HTR-8/SVneo (cell line): ENCODE measurements at places on chromosomes 1 and 21.
A peak's percentile ranks its signal among the peaks of the same experiment; 100 is the strongest.

GRCh38 chr21:37368541-37369279 is 2.1 kb downstream of the DYRK1A start:
- DNase-seq: no peak

- DNase-seq: no peak
Measured at GRCh38 chr1:37948166-37948565, 1.3 kb upstream of the INPP5B start.

GRCh38 chr1:215523128-215523861 is 43.8 kb upstream of the KCTD3 start:
- no peak for DNase-seq

- DNase-seq: no peak
Measured at GRCh38 chr1:47031585-47031984, 8.1 kb downstream of the CYP4X1 start.

DNA sequence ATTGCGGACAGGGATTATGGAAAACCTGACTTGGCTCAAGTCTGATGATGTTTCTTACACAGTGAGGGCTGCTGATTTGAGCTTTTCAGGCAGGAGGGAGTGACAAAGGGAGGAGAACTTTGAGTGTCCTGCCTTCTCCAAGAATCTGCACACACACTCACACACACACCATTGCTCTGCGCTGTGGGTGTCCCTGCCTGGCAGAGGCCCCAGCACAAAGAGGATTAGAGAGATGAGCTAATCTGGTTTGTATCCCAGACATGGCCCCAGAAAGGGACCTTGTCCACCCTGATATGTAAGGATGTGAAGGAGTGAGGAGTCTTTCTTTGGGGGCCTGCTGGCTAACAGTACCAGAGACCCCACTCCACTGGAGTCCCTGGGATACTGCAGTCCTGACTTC is 5.9 kb upstream of the WNT2B start:
- no peak for DNase-seq

GRCh38 chr1:183318433-183318832 is 99.7 kb downstream of the NMNAT2 start:
- peak; percentile 82 for DNase-seq

- no peak for DNase-seq
Measured at GRCh38 chr1:36320767-36321118, 2.7 kb downstream of the EVA1B start.

GRCh38 chr1:48470950-48471690 is 884 bp downstream of the SPATA6 start:
- no peak for DNase-seq

DNA sequence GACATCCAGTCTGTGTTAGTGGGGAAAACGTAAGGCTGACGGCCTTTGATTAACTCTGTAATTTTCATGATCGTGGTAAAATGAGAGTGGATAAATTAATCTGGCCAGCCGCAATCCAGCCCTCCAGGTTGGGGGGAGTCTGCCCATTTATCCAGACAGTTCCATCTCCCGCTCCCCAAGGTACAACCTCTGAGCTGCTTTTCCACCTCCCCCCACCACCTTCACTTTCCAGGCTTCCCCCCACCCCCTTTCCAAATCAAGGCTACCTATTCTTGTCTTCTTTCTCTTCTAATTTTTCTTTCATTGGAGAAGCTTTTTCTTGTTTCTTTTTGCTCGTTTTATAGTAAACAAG is 6.0 kb downstream of the MIER1 start:
- DNase-seq: no peak

DNA sequence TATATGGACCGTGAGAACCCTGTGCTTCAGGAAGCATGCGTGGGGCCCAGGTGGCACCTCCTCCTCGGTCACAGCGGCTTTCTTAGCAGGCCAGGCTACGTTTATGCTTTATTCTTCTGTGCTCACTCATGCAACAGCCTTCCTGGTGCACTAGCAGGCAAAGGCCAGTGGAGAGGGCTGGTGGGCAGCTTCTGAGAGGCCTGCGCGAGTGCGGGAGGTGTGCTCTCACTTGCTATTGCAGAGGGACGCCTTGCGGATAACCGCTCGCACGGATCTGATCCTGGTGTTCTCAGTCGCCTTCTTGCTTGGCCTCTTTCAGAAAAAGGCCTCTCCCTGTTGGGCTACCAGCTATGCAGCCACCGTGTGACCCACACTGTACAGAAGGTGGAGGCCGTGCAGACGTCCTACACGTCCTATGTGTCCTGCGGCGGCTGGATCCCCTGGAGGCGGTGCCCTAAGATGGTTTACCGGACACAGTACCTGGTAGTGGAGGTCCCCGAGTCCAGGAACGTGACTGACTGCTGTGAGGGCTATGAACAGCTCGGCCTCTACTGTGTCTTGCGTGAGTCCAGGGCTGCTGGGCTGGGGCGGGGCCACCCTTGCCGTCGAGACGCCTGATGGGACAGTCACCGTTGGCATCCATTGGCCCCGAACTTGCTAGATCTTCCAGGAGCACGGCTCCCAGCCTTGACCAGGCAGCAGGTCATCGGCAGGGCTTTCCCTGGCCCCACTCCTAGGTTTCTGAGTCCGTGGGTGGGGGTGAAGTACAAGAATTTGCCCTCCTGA is 4.8 kb downstream of the UMODL1 start:
- DNase-seq: no peak

GRCh38 chr1:54188291-54188690 is 11.5 kb downstream of the CYB5RL start:
- no peak for DNase-seq

DNA sequence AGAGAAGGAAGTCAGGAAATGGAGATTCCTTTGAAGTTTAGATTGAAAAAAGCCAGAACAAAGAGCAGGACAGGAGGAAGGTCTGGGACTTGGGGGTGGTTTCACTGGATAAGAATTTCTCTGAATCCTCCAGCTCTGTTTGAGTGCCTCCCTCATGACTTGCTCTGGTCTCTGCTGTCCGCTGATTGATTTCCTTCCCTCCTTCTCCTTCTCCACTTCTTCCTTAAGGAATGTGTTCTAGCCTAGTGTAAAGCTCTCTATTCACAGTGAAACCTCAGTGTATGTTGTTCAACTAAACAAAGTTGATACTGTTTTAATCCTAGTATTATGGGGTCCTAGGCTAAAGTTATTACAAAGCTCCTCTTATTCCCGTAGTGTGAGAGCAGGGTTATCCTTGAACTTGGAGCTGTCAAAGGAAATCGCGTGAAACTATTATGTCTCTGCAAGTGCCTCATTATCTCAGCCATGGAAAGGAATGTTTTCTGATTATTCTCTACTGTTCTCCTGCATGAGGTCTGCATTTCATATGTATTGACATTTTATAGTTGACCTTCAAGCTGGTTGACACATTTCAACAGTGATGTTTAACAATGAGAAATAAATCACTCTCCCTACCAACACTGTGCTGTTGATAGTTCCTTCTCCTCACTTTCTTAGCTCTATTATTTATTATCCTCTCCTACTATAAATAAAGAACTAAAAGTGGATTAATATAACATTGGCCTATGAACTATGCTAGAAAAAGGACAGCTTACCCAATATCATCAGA is 82.7 kb upstream of the KCTD3 start:
- no peak for DNase-seq

- no peak for DNase-seq
Measured at GRCh38 chr1:179968994-179969919, 14.6 kb downstream of the CEP350 start.

GRCh38 chr21:40681164-40681859 is 165.6 kb downstream of the DSCAM start:
- DNase-seq: no peak

- no peak for DNase-seq
Measured at GRCh38 chr1:89877756-89878155, 56.9 kb downstream of the LRRC8D start.

GRCh38 chr1:234958066-234958705 is 170.5 kb downstream of the TOMM20 start:
- no peak for DNase-seq

- no peak for DNase-seq
Measured at GRCh38 chr1:54246116-54246721, 46.3 kb downstream of the MRPL37 start.

- no peak for DNase-seq
Measured at GRCh38 chr1:200179126-200179780, 151.7 kb downstream of the NR5A2 start.

DNA sequence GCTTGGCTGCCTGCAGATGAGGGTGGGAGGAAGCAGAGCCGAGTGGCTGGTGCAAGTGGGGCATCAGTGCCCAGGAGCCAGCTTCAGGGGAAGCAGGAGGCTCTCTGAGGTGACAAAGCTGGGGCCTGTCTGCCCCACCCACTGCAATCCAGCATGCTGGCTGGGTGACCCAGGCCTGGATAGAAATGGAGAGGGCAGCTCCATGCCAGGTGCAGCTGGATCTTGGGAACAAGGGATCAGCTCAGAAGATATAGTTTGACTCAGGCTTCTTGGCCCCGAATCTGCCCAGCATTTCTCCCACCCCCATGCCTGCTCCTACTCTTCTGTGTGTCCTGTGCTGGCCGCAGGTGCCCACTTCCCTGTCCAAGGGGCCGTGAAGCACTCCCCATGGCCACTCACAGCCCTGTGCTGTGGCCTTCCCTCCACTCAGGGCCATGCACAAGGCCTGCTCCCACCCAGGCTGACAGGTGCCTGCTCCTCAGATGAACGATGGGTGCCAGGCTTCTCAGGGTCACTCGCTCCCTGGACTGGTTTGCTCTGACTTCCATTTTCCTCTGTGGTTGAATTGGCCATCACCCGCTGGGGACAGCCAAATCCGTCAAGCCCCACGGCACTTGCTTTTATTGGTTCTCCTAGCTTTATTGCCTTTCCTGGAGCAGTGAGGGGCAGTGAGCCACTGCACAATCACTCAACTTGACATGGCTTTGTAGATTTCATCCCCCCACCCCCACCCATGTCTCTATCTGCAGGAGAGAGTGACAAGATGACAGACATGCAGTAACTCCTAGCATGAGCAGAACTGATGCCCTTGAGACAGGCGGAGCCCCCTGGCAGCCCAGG is 174.8 kb upstream of the VAMP3 start:
- no peak for DNase-seq

DNA sequence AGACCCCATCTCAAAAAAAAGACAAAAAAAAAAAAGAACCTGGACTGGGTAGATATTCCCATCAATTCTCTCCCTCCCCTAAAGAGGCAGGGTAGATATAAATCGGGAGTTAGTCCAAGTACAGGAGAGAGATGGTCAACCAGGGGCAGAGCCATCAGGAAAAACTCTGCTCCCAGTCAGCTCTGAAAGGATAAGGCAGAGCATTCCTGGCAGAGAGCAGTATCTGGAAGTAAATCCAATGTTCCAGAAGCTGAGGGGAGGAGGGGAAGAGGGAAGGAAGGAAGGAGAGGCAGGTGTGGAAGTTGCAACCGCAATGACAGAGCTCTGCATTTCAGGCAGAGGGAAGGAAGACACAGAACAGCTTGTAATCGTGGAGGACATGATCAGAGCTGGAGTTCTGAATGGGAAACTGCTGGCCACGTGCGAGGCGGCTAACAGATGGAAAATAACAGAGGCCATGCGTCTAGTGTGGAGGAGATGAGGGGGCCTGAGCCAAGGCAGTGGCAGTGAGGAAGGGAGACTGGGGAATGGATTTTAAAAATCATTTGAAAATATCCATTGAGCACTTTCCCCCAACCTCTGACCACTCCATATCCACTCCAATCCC is 15.3 kb upstream of the VWA5B1 start:
- no peak for DNase-seq

DNA sequence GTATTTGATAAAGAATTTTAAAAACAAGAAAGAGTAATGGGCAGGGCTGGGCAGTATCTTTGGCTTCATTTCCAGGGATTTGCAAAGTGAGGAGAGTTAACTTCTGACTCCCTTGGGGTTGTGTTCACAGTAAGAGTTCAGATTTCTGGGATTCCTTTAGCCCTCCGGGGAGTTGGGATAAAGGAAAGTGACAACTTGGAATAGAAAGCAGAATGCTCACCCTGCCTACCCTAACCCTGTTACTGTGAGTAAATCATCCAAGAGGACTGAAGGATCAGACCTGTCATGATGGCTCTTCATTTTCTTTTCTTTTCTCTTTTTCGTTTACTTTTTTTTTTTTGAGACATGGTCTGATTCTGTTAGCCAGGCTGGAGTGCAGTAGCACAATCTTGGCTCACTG is 76.1 kb downstream of the CACHD1 start:
- DNase-seq: no peak

DNA sequence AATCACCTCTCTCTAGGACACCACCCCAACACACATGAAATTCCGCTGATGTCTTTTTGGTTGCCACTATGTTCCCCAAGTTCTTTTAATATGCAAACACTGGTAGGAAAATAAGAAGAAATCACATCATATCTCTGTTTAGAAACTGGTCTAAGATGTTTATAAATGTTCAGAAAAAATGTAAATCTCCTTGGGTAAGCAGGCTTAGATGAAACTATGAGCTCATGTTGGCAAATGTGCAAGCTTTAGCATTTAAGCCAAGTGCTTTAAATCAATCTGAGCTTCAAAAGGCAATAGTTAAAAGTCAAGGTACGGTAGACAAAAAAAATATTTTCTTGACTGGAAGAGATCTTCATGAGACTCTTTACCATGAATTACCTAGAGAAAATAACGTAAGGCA is 25.2 kb upstream of the SLAMF9 start:
- no peak for DNase-seq

DNA sequence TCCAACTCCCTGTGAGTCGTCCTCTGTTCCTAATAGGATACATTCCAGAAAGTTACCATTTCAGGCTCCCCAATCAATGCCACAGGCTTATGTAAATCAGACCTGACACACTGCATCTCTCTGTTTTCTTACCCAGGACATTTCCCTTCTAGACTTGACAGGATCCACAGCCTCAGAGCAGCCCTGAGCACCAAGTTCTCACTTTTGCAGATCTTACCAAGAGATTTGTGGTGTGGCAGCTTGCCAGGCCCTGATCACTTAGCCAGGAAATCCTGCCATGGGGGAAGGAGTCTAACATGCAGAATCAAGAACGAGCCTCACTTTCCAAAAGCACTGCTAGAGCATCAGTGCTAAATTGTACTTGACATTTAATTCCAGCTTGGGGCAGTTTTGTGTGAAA is 202.9 kb downstream of the TBX15 start:
- DNase-seq: no peak

DNA sequence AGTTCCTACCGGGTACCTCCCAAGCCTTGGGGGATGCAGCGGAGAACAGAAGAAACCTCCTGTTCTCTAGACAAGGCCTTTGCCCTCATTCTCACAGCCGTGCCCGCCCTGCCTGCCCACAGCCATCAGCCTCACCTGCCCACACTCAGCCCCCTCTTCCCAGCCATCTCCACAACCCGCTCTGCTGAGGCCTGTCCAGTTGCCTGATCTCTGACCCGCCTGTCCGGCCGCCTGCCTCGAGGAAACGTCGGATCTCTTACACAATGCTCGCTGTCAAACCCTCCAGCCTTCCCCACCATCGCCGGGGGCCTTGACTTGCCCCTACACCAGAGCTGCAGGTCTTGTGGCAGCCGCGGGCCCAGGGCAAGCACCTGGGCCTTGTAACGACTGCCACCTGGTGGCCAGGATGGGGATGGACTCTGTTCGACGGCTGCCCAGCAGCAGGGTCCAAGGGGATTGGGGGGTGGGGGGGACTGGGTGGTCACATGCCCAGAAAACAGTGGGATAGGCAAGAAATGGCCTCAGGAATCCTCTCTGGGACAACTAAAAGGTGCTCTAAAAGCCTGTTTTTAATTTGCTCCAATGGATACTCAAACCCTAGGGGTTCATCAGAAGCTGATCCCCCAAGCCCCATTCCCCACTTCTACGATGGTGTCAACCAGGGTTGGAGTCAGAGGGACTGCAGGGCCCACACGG is 31.0 kb downstream of the SLC45A1 start:
- DNase-seq: peak; percentile 73

GRCh38 chr1:36256558-36257374 is 32.5 kb downstream of the THRAP3 start:
- DNase-seq: no peak
